ENCODE measurements at places on chromosomes 11 and 22. TPM values are rescaled to one million over a fixed set of nuclear protein-coding genes. Genes with fewer than 3 reads are reported as not detected.
A peak's percentile ranks its signal among the peaks of the same experiment; 100 is the strongest.

The CNGA4 gene
- 1.6 TPM for polyA plus RNA-seq

The CDHR5 gene
- polyA plus RNA-seq = 0.77 TPM

The CARNS1 gene
- polyA plus RNA-seq = 5.6 TPM

The OR51E2 gene
- polyA plus RNA-seq = 0.15 TPM

The SLC22A8 gene
- 0.17 TPM for polyA plus RNA-seq

The BIRC3 gene
- 3.2 TPM for polyA plus RNA-seq

- DNase-seq = no peak
These were observed 33.7 kb upstream of the APOBEC3A start for GRCh38 chr22:38923463-38924346.

GRCh38 chr11:10762913-10763421, 11.9 kb downstream of the CTR9 start:
- no peak for DNase-seq

- DNase-seq = peak; percentile 58
These were observed 40.2 kb downstream of the DIXDC1 start for GRCh38 chr11:111977146-111978027.

- no peak for DNase-seq
These were observed 26.1 kb upstream of the OR8I2 start for GRCh38 chr11:56066980-56067379.

The SUN2 gene
- 58.1 TPM for polyA plus RNA-seq

The RTN4RL2 gene
- 2.2 TPM for polyA plus RNA-seq

The STK33 gene
- 26.5 TPM for polyA plus RNA-seq

- DNase-seq = no peak
These were observed 507.6 kb downstream of the INSC start for GRCh38 chr11:15622231-15622890.

GRCh38 chr11:58641803-58642581, 19.5 kb downstream of the CNTF start:
- no peak for DNase-seq

DNA sequence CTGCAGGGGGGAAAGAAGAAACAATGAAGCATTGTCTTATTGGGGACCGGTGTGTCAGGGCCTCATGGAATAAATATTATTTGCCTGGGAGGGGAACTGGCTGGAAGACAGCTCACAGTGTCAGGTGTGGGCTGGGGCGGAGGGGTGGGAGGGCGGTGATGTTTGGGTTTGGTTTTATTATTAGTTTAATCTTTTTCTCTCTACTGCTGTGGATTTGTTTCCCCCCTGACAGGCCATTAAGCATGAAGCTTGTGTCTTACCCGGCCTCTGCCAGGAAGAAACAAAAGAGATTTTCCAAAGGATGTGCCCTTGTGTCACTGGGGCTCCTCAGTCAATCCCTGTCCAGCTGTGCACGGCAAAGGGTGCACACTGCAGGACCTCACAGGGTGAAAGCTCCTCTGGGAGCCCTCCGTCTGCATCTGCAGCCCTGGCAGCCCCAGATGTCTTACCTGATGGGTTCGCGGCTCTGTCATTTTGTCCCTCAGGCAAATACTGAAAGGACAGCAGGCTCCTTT, 203.1 kb upstream of the TMEM45B start:
- DNase-seq = no peak

DNA sequence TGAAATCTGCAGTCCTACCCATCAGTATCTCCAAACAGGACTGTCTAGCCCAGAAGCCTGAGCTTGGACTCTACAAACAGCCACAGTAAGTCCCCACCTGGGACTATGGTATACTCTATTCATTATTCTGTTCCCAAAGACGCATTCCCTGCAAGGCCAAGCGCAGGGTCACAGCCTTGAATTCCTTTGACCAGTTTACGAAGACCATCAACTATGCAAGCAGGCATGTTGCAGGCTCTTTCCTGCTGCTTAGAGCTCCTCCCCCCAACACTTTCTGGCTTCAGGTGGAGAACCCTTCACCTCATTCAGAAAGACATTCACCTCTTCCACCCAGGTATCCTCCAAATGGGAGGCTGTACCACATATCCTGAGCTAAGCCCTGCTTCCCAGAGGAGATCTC, 62.5 kb downstream of the TIMP3 start:
- no peak for DNase-seq

The CHORDC1 gene
- polyA plus RNA-seq = 55.6 TPM

- no peak for DNase-seq
These were observed 381.7 kb downstream of the TENM4 start for GRCh38 chr11:79059141-79059540.

DNA sequence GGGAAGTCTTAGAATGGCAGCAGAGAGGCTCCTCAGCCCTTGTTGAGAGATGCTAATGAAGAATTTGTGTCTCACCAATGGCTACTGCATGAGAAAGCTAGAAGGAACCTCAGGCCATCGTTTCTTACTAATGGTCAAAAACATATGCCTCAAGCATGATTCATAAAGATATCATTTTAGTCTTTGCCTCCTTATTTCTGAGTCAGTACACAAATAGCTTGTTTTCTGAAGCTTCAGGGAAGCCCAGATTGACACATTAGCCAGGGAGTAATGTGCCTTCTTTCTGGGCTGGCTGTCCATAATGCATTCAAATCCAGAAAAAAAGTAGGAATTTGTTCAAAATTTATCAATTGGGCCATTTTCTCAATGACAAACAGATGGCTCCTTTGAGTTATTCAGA, 169.4 kb upstream of the ZBED5 start:
- no peak for DNase-seq

- no peak for DNase-seq
These were observed 44.9 kb downstream of the ALG9 start for GRCh38 chr11:111826322-111826950.

GRCh38 chr11:69261116-69261515, 32.8 kb upstream of the MYEOV start:
- DNase-seq = no peak

DNA sequence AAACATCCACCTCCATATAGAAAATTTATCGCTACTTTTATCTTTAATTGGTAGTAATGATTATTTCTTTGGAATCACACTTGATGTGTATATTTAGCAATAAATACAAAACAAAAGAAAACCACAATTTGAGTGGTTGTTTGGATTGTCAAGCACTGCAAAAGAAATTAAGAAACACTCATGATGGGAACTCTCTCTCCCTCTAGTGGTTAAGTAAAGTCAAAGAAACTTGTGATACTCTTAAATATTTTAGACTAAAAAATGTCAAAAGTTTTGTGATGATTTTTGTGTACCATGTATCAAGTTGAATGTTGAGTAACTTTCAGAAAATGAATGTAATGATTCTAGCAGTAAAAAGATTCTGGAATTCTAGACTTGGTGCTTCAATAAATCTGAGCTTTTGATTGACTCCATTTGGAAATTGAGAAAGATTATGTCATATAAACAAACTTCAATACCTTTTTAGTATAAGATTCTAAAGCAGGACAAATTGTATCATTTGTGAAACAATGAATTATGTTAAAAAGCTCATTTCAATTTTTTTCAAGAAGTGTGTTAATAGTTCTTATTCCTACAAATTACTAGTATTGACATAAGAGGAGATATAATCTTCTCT, 20.8 kb downstream of the MUC15 start:
- no peak for DNase-seq

DNA sequence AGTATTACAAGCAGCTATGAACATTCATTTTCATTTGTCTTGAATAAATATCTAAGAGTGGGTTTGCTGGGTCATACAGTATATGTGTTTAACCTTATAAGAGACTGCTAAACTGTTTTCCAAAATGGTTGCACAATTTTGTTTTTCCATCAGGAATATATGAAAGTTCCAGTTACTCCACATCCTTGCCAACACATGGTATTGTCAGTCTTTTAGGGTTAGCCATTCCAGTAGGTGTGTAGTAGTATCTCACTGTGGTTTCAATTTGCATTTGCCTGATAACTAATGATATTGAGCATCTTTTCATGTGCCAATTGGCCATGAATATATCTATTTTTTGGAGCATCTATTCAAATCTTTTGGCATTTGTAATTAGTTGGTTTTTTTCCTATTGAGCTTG, 7.7 kb upstream of the CCDC83 start:
- DNase-seq = no peak

DNA sequence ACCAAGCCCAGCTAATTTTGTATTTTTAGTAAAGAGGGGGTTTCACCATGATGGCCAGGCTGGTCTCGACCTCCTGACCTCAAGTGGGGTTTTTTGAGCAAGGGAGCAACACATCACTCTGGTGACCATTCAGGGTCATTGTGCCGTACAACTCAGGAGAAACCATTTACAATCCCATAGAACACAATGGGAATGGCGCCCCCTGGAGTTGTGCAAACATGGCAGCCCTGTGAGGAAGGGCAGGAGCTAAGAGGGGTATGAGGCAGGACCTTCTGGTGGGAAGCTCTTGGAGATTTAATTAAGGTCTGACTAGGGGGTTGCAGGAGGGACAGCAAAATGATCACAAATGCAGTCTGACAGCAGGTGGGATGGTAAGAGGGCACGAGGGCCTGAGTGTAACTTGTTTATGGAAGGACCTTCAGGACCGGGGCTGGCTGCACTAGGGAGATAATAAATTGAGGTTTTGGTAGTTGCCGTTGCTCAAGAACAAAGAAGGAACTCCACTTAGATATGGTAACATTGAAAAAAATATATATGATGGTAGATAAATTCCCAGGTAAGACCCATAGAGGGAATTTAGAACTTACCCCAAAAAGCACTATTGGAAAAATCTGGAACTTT, 9.1 kb upstream of the CSF2RB start:
- no peak for DNase-seq

- peak; percentile 64 for DNase-seq
These were observed 38.9 kb downstream of the CTTN start for GRCh38 chr11:70437111-70437784.

The LMO2 gene
- 44.0 TPM for polyA plus RNA-seq

DNA sequence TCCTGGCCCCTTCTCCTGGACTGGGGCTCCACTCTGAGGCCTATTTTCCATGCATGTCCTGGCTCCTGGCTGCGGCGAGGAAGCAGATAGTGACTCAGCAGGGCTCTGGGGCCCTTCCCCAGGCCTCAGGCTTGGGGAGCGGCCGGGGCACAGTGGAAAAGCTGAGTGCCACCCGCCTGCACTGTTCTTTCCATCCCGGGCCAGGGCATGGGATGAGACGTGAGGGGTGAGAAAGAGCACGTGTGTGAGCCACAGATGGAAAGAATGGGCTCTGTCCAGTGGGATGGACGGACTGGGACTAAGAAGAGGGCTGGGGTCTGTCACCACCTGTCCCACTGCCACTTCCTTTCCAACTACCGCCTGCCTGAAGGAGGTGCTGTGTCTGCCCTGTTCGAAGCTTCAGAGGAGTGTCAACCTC, 12.8 kb downstream of the SLC37A2 start:
- no peak for DNase-seq

DNA sequence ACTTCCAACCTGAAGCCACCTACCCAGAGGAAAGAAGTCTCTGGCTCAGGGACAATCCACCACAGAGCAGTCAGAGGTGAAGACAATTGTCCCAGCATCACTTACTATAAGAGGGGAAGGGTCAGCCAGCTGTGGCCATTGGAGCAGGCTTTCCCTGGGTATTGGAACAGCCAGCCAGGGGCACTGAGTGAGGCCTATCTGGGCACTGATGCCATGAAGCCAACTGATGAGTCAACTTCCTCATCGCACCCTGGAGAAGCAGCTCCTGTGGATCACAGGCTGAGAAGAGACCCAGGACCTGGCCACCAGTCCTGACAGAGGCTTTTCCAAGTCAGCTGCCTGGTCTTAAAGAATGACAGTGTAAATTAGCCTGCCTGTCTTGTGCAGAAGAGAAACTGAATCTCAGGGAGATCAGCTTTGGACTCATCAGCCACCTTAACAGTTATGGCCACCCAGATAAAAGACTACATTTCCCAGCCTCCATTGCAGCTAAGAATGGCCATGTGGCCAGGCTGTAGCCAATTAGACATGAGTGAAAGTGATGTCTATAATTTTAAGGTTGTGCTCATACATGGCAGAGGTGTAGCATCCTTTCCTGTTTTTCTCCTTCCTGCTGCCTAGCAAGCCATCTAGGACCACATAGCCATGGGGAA, 19.0 kb downstream of the CHST1 start:
- no peak for DNase-seq

GRCh38 chr11:25377466-25377865, 880.6 kb downstream of the LUZP2 start:
- no peak for DNase-seq

GRCh38 chr22:23243006-23243573, 62.8 kb downstream of the BCR start:
- no peak for DNase-seq

DNA sequence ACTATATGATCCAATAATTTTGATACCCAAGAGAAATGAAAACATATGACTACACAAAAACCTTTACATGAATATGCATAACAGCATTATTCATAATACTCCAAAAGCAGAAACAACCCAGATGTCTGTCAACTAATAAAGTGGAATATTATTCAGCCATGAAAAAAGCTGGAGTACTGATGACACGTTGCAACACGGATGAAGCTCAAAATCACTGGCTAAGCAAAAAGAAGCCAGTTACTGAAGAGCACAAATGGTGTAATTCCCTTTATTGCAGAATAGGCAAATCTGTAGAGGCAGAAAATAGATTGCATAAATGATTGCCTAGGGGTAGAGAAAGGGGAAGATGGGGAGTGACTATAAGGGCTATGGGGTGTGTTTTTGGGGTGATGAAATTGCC, 117.6 kb upstream of the FGF3 start:
- DNase-seq = no peak

DNA sequence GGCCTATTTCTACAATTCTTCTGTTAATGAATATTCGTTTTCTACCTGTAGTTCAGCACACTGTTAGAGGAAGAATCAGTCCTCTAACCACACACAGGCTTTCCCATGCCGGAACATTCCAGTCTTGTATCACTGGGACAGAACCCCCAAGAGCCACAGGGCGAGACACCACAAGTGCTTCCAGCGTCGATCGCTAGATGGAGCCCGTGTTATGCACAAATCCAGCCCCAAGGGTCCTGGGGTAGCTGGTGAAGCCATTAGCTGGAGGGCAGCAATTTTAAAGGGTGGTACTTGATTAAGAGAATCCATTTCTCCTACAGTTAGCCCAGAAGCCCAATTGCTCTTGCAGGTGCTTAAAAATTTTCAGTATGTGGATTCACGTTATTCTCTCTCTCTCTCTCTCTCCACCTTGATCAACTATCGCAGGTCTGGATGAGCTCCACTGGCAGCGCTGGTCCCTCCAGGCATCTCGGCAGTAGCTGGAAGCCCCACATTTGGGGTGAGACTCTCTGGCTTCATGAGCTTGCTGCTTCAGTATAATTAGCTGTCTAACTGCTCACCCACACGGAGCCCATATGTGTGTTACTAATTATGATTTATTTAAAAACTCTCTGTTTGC, 148.2 kb upstream of the SNX19 start:
- peak; percentile 49 for DNase-seq

DNA sequence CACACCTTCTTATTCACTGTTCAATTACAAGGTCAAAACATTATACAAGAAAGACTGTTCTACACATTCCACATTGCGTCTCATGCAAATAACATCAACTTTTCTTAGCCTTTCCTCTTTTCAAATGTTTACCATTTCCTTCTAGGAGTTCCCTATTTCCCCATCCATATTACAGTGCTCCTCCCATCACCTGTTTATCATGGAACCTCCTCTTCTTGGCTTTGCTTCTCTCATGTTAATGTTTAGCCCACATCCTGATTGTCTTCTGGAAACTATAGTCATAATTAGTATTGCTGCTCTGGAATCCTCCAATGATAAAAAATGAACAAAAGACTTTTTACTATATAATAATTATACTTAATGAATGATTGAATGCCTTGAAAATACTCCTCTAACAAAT, 21.3 kb downstream of the OR52E1 start:
- DNase-seq = no peak

GRCh38 chr11:71946144-71946571, 17.3 kb downstream of the RNF121 start:
- no peak for DNase-seq

The KREMEN1 gene
- polyA plus RNA-seq = 41.3 TPM

- DNase-seq = no peak
These were observed 60.1 kb downstream of the ZNRF3 start for GRCh38 chr22:28943501-28943879.

The VPS37C gene
- 16.1 TPM for polyA plus RNA-seq
